ENCODE measurements at places on chromosomes 7 and 10.

GRCh38 chr10:118835682-118836326 lies 81.0 kb upstream of the CACUL1 start:
- no peak for DNase-seq

GRCh38 chr7:138162236-138162635 lies 86.0 kb downstream of the AKR1D1 start:
- no peak for DNase-seq

DNA sequence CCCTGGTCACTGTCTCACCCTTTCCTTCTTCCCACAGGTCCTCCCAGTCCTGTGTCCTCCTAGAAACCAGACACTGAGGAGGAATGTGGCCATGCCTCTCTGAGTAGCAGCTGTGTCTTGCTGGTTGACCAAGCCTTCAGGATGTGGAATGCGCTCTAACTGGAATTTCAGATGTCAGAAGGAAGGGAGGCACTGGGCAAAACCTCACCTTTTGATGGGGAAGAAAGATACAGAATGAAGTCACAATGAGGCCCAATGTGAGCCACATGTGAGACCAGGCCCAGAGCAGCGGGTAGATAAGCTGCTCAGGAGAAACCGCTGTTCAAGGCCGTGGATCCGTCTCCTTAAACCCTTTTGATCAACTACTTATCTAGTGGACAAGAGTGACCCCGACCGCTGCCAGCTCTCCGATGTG lies 54.8 kb upstream of the ECHDC3 start:
- no peak for DNase-seq

DNA sequence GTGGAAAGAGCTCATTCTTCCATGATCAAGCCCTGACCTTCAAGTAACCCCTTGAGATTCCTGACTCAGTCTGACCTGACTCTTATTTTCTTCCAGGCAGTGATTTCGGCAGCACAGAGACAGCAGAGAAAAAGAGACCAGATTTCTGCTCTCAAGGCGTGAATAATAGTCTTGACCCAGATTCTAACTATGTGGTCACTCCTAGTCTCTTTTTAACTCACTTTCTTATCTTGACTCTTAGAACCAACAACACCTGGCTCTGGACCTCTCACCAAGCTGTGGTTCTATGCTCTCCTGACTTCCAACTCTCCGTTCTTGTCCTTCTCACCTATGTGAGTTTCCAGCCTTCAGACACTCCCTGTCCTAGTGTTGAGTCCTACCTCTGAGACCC lies 36.9 kb upstream of the KDM7A start:
- no peak for DNase-seq

- DNase-seq, result no peak
These were observed 2.6 kb upstream of the ZPBP start for GRCh38 chr7:50095634-50096033.
